ENCODE measurements at places on chromosomes 1 and 21.
A peak's percentile ranks its signal among the peaks of the same experiment; 100 is the strongest.

- DNase-seq, result peak; percentile 72
Observed at GRCh38 chr1:6245869-6246496, 2.0 kb downstream of the HES3 start.

GRCh38 chr1:96238426-96238825, 483.2 kb upstream of the PTBP2 start:
- DNase-seq, result no peak

GRCh38 chr1:176193663-176194062, 13.4 kb downstream of the COP1 start:
- DNase-seq, result no peak

DNA sequence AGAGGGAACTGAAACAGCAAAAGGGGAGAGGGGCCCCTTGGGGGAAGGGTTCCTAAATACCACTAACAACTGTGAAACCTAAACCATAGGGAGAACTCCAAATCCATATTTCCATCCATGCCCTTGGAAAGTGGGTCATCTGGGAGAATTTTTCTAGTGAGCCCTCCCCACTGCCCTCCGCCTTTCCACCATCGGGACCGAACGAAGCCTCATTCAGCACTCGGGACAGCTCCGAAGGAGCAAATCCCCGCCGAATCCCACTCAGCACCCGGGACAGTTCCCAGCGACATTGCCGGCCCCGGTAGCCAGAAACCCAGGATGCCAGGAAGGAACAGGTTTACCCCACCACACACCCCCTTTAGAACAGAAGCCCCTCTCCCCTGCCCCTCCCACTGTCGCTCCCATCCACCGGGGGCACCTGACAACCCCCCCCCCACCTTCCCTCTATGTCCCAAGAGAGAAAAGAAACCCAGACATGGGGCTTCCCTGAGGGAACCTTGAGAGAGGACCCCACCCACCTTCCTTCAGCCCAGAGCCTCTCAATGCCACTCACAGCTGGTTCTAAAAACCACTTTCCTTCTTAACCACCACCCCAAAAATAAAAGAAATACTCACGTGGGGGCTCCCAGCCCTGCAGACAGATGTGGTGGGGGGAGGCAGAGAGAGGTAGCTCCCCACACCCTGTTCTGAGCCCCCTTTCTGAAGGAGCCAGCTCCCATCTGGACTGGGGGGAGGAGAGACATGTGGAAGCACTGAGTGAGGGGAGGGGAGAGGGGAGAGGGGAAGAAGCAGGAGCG, 4.5 kb downstream of the DLGAP3 start:
- peak; percentile 71 for DNase-seq

GRCh38 chr1:19533626-19534025, 48.3 kb upstream of the CAPZB start:
- no peak for DNase-seq

DNA sequence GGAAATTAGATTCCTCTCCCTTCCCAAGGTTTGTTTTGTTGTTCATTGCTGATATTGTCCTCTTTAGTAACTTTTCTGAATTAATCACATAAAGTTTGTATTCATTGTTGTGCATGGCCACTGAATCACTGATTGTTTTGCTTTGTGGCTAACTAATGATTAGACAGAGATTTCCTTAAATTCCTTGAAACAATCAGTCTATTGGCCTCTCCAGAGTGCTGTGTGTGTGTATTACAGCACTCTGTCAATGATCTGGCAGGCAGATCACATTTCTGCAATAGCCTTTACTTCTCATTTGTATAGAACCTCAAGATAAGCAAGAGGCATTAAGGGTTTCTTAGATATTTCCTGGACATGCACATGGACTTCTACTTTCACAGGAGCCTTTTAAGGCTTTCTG, 78.6 kb downstream of the DUSP10 start:
- DNase-seq, result no peak

GRCh38 chr1:9473032-9473807, 66.0 kb upstream of the SLC25A33 start:
- peak; percentile 10 for DNase-seq

DNA sequence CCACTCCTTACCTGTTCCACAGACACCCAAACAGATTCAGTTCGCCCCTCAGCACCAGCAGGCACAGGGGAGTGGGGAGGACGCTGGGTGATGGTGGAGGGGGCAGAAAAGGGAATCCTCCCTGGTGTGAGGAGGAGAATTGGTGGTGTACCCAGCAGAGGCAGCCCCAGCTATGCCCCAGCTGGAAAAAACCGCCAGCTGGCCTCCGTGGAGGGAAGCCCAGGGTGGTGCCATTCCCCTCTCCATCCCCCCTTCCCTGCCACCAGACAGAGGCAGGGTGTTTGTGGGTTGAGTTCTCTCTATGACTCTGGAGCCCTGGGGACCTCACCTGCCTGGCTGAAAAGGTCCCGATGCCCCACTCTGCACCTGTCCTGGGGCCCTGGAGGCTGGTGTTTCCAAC, 27.9 kb downstream of the OPTC start:
- no peak for DNase-seq

DNA sequence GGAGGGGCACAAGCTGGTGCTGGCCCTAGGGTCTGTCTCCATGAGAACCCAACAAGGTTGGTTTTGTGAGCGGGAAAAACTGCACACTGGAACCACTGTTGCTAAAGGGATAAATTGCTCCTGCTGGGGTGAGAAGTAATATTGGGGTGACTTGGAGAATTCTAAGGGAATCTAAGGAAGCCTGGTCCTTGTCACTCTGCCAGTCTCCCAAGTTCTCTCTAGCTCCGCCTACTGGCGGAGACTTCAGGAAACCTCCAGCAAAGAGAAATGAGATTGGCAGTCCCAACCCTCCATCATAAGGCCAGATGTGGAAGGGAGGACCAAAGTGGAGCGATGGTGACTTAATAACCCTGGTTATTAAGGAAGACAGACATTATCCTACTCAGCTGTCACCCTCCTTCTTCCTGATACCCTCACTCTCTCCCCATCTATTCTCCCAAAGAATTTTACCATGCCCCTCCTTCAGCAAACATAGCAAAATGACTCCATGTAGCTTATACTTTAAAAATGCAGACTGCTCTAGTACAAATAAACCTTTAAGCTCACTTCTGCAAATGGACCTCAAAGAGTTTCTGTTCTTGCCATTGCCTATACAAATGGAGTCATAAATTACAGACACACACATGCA, 2.7 kb downstream of the LCE1F start:
- peak; percentile 14 for DNase-seq

DNA sequence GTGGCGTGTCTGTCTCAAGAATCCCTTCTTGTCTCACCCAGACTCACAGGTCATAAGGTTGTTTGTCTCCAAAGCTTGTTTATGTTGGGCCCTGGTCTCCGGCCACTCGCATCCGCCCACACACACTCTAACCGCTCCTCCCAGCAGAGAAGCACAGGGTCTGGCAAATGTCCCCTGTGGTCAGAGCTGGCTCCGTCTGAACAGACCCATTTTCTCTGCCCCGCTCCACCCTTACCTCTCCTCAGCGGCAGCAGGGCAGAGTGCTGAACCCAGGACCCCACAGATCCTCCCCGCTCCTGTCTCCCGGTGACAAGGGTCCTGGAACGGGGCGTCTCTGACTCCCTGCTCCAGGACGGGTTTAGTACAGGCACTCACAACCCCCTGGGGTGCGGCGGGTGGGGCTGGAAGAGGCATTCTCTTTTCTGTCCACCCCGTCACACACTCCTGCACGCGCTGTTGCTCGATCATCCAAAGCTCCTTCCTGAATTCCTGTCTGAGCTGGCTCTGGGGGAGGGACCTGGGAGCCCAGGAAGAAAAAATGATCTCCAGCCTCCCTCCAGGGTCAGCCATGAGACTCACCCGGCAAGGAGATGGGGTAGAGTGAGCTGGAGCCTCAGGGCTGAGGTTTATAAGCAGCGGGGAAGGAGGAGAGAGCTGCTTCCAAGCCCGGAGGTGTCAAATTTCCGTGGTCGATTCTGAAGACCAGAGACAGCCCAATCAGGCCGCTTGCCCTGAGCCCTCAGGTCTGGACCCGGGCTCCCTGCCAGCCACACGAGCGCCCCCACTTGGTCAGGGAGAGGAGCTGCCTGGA, at the start of gene S100A13:
Gene S100A13, minus strand, starts transcription at position 602 of the 811 bp plus-strand sequence. CDS start 1,033 bp downstream, outside the sequence.
- DNase-seq, result peak; percentile 20

DNA sequence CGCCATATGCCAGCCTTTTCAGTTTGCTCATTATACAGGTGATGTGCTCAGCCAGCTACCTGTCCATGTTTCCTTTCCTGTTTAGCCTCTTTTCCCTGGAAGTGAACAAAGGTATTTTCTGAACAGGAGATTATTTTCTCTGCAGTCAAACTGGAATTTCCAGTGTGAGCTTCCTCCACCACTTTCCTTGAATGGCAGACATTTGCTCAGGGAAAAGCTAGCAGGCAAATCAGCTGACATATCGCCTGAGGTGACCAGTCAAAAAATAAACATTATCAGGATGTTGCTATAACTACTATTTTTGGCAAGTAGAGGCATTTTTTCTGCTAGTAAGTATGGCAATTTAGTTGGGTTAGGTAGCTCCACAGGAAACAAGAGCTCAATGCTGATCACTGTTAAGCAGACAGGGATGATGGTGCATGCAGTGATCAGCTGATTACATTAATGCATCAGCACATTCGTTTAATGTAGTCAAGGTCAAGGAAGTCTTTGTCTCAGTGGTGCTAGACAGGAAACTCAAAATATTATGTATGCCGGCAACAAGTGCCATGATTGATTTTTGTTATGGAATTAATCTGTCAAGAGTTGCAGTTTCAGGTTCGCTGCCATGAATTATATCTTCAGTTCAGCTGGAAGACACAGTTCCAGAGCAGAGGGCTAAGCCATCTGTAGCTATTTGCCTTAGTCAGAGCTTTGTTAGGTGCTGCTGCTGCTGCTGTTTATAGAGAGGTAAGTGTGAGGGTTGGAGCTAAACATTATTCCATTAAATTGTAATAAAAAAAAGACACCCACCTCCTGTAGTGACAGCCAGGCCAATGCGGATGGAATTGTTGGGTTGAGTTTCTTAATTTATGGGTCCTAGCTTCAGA, 179.7 kb upstream of the ST6GALNAC5 start:
- no peak for DNase-seq

DNA sequence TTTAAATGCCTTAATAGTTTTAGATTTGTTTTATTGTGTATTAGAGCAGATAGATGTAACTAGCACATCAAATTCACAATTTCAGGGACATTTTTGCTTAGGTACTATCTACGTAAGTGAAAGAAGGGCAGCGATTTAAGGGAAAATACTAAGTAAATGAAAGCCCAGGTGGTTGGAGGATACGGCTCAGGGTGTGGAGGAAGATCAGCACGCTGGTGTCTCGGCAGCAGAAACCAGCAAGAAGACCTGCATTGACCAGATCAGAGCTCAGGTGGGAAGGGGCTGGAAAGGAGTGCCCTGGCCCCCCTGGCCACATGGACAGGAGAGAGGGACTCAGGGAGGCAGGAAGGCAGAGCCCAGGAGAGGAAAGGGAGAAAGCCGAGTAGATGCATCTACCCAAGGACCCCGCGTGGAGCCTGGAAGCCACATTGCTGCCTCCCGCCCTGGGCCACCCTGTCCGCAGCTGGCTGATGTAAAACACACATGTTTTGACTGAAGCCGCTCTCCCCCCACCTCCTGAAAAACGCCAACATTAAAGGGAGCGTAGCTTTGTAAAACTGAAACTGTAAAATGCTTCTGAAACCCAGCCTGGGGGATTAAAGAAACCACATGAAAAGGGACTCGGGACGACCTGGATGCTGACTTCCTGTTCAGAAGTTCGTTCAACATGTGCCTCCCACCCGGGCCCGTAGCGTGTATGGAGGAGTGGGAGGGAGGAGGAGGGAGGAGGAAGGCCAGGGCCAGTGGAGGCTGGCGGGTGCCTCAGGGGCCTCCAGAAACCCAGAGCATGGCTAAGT, 72.6 kb upstream of the TARDBP start:
- DNase-seq, result peak; percentile 82

GRCh38 chr1:20486457-20487235, 636 bp upstream of the CAMK2N1 start:
- no peak for DNase-seq

DNA sequence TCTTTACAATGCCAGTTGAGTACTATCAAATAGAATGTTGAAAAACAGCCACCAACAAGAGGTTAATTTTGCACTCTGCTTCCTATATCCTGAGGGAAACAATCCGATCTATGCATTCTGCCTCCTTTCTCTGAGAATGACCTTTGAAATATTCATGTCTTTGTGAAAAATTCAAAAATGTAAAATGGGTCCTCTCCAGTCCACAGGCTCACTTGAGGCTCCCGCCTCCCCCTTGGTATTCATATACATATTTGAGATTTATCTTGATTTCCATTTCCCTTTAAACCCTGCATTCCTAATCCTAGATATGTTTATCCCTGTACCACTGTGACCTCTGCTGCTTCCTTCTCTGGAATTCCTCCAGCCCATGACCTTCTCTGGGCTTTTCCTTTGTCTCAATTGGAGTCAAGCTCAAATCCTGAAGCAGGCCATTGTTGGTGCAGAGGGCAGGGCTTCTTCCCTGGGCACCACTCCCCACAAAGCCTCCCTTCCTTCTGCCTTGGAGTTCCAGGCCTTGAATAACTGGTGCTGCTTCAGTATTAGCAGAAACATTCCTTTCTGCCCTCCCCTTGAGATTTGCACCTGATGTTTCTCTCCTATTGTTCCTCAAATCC, 296.8 kb downstream of the PBX1 start:
- no peak for DNase-seq

DNA sequence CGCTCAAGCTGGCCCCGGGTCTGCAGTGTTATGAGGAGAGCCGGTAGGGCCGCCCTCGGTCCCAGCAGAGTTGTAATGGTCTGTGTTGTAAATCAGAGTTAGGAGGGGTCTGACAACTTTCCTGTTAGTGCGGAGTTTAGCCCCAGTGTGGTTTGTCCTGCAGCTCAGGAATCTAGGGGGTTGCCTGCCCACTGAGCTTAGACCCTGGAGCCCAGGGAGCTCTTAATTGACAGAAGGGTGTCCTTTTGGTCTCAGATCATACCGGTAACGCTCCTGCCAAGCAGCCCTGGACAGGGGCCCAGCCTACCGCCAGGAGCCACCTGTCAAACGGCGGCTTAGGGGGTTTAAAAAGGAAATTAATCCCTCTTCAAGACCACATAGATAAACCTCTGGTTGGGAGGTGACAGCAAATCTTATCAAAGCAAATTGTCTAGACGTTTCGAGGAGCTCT, 164.4 kb downstream of the DYRK1A start:
- DNase-seq, result no peak

GRCh38 chr1:38043036-38043747, 3.4 kb downstream of the POU3F1 start:
- no peak for DNase-seq

DNA sequence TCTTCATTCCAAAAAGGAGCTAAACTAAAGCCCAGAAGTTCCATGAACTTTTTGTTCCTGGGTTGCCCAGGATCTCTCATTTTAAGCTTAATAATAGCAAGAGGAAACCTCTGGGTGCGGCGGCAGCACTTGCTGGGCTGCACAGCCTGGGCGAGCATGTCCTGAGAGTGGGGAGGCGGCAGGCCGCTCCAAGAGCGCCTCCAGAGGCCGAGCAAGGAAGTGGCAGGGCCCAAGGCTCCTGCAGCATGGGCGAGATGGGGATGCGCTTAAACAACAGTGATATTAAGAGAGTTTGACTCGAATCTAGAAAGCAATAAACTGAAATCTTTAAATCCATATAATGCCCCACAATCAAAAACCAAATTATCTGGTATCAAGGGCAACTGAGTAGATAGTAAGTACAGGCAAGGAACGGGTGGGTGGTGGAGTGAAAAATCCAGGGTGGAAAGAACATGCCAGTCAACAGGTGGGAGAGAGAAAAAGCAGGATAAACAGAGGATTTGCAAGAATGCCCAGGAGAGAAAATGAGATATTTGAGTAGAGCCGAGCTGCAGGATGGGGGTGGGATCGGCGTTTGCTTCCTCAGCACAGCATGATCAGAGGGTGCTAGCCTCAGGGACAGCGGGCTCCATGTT, 14.1 kb upstream of the TNR start:
- DNase-seq, result peak; percentile 38
